Adrenal gland (tissue), 19 donors: ENCODE measurements at places on chromosomes 7 and 10.

- DNase-seq = no peak
These were observed 87.0 kb downstream of the ARMH3 start for GRCh38 chr10:101968940-101969321.

DNA sequence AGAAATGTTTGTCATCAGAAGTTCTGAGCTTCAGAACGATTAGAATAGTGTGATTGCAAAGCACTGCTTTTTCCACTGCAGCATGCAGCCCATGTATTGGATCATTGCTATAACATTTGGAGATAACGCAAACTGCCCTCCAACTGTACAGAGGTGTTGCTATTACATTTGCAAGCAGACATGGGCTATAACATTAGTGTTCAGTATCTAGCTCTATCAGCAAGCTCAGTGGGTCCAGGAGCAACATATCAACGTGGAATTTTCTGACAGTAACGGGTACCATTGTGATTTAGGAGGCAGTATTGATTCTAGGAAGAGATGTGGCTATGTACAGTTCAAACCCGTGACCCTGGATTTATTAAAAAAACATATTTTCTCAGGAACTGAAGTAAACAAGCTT lies 75.8 kb downstream of the AGMO start:
- DNase-seq = no peak

GRCh38 chr7:92790992-92791391 lies 45.4 kb downstream of the CDK6 start:
- peak; percentile 48 for DNase-seq

GRCh38 chr10:89369156-89370105 lies 8.4 kb upstream of the IFIT1B start:
- no peak for DNase-seq

- no peak for DNase-seq
These were observed 4.8 kb downstream of the DNMBP start for GRCh38 chr10:100004805-100005510.

- no peak for DNase-seq
These were observed 141.9 kb upstream of the KLF6 start for GRCh38 chr10:3926675-3927525.

DNA sequence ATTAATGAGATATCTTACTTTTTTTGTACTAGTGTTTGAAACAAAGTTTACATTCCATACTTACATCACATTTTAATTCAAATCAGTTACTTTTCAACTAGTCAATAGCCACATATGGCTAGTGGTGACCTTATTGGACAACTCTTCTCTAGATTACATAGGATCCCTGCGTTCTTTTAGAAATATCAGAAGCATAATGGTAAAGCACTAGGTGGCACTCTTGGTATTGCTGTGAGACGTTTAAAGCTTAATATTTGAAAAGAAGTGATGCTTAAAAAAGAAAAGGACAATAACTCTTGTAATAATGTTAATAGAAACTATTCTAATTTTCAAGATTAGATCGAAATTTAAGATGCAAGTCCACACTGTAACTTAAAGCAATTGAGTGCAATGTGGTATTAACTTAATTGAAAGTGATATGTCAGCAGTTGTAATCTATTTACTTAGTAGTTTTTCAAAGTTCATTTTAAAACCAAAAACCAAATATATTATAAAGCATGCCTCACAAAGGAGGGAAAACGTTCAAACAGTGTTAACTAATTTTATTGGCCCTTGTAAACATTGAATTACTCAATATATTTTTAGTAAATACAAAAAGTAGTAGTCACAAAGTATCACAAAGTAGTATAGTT lies 339.1 kb downstream of the ATRNL1 start:
- DNase-seq = no peak

- no peak for DNase-seq
These were observed 302.7 kb downstream of the GLRX3 start for GRCh38 chr10:130438861-130439260.

DNA sequence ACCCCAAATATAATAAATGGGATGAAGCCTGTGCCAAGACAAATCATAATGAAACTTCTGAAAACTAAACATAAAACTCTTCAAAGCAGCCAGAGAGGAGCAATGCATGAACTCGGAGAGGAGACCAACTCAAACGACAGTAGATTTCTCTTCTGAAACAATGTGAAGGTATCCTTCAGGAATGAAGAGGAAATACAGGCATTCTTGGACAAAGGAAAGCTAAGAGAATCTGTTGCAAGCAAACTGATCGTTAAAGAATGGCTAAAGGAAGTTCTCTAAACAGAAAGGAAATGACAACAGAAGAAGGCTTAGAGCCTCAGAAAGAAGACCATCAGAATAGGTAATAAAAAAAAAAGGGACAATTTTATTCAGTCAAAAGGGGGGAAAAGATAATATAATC lies 6.6 kb downstream of the GNA12 start:
- no peak for DNase-seq

- peak; percentile 65 for DNase-seq
These were observed 138.0 kb downstream of the TACC2 start for GRCh38 chr10:122126763-122127659.

GRCh38 chr7:147611431-147611830 lies 979.1 kb upstream of the C7orf33 start:
- DNase-seq = no peak

GRCh38 chr7:83365746-83366145 lies 203.1 kb upstream of the PCLO start:
- DNase-seq = no peak

DNA sequence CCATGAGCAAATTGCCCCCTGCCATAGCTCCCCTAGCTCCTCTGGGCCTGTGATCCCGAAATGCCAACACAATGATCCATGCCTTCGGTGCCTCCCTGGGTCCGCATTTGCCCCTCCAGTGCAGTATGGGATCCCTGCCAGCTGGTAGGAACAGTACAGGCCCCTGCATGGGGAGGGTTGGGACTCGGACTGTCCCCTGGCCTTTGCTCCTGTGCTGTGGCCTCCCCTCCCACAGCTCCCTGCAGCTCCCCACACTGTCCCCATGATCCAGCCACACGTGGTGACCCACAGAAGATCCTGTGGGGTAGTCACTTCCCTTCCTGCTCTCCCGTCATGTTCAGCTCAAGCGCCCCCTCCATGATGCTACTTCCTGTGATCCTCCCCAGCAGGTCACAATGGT lies 140.3 kb downstream of the MAPK8 start:
- DNase-seq = peak; percentile 35

DNA sequence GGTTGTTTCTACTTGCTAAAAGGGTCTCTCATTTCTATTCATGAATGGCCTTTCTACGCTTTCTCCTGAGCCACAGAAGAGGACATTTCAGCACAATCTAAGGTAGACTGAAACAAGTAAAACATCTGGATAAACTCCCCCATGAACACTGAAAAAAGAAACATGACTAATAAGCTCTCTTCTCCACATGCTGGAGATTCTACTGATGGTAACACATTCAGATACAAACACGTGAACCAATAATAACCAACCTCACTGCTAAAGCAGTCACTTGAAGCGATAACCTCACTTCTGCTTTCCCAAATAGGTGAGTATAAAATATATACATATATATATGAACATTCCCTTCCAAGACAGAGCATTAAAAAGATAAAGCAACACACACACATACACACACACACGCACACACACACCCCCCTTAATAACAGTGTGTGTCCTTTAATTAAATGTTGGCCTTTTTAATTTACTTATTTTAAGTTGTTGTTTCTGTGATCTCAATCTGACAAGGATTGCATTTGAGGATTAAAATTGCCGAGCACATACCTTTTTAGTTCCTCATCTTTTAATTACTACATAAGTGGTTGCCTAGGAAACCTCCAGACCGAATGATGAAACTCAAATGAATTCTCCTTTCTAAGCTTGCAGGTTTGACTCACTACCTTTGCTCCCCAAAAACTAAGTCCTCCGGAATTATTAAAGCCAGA lies 292.4 kb upstream of the KLF14 start:
- DNase-seq = no peak

- no peak for DNase-seq
These were observed 846.5 kb downstream of the TYW1 start for GRCh38 chr7:67843001-67843565.

DNA sequence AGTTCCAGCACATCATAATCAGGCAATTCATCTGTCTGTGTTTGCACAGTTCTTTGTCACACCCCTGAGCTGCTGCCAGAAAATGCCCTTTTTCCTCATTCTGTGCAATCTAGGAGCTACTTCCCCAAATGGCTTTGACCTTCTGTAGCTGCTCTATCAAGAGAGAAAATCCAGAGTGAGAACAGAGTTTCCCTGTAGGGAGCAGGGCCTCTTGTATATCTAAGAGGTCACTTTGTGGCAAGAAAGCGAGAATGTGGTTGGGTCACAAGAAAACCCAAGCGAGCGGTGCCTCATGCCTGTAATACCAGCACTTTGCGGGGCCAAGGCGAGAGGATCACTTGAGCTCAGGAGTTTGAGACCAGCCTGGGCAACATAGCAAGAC lies 24.3 kb downstream of the SLC29A3 start:
- no peak for DNase-seq

DNA sequence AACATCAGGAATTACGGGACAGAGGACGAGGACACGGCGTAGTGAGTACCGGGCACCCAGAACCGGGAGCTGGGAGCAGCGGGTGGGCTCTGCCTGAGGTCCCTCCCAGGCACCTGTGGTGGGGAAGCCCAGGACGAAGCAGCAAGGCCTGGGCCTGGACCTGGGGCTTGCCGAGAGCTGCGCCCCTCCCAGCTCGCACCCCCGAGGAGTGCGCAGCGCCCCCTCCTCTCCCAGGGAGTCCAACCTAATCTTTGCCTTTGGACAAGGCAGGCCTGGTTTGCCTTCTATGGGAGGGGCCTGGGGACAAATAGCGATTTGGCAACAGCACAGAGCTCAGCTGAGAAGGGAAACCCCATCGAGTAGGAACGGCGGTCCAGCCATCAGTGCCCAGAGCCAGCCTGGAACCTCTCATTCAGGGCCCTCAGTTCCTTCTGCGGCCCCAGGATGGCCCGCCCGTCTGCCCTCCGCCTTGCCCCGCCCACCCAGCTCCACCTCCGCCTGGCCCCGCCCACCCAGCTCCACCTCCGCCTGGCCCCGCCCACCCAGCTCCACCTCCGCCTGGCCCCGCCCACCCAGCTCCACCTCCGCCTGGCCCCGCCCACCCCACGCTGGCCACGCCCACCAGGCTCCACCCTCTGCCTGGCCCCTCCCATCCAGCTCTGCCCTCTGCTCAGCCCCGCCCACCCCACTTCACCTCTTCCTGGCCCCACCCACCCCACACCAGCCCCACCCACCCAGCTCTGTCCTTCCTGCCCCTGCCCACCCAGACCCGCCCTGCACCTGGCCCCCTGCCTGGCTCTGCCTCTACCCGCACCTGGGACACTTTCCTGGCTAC lies 32.5 kb upstream of the KNDC1 start:
- no peak for DNase-seq

GRCh38 chr10:44291091-44291490 lies 93.8 kb downstream of the CXCL12 start:
- no peak for DNase-seq

DNA sequence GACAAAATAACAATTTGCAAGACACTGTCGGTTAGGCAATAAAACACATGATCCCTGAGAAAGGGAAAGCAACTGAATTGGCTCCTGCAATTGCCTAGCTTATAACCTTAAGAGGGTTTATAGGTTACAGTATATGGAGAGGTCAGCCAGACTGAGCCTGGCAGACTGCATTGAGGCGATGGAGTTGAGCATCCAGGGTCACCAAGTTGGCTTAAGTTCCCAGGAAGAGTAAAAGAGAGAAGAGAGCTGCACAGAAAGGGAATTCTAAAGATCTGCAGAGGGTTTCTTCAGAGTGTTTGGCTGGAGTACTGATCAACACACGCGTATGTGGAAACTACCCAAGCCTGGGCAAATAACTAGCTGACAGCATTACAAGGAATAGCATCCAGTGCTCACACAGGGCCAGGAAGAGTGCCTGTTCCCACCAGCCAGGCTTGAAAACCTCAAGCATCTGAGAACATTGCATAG lies 11.2 kb downstream of the ANKMY2 start:
- no peak for DNase-seq
